Mononuclear cell (primary cell): ENCODE measurements at places on chromosomes 12 and 14. TPM values are rescaled to one million over a fixed set of nuclear protein-coding genes. Genes with fewer than 3 reads are reported as not detected.

The SPRYD4 gene
- total RNA-seq, result 2.9 TPM

The TBX3 gene
- total RNA-seq, result 0.10 TPM

The EIF2B1 gene
- total RNA-seq, result 34.3 TPM

The MYF5 gene
- not detected for total RNA-seq

The ABCC9 gene
- 0.10 TPM for total RNA-seq
